Renal cortex interstitium (tissue), 15 donors: ENCODE measurements at places on chromosomes 3 and 15. TPM values are rescaled to one million over a fixed set of nuclear protein-coding genes. Genes with fewer than 3 reads are reported as not detected.

- no peak for DNase-seq
Observed at GRCh38 chr3:10928407-10928960, 64.1 kb upstream of the SLC6A1 start.

The GOLGA6L4 gene
- polyA plus RNA-seq = 33.3 TPM

- DNase-seq = no peak
Observed at GRCh38 chr3:14525685-14526631, 14.2 kb downstream of the GRIP2 start.

- DNase-seq = no peak
Observed at GRCh38 chr3:184538666-184539431, 22.7 kb upstream of the EPHB3 start.

DNA sequence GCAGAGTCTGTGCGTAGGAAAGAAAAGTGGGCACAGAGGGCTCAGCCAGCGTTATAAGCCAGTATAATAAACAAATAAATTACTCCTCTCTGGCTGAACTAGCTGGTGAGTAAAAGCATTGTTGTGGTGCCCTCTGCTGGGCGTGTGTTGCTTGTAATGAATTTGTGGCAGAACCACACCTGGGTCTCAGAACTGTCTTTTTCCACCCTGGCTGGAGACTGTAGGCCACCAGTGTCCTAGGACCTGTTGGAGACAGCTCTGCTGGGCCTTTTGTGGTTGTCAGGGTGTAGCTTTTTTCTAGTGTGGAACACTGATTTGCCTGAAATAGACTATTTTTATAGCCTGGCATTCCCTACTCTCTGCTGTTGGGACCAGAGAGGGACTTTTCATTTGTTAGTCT is 130.5 kb upstream of the EIF1B start:
- DNase-seq = peak; percentile 59

- no peak for DNase-seq
Observed at GRCh38 chr3:78919021-78919755, 848.6 kb downstream of the ROBO1 start.

DNA sequence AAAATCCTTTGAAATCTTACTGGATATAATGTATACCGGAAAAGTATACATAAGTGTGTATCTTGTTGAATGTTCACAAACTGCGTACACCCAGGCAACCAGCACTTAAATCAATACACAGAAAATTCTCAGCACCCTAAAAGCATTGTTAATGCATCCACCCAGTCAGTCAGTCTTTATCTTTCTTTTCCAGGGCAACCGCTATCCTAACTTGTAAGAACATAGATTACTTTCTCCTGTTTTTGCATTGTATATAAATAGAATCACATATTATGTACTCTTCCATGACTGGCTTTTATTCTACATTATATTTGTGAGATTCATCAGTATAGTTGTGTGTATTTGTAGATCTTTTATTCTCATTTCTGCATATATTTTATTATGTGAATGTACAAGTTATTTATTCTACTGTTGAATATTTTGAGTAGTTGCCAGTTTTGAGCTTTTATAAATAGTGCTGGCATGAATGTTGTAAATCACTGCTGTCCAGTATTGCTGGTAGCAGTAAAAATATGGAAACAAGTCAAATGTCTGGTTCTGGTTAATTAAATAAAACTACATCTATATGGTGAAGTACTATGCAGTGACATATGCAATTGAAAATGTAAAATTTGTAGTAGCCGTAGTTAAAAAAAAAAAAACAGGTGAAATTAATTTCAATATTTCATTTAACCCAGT is 62.1 kb downstream of the PDCD6IP start:
- DNase-seq = no peak

The CACNA2D3 gene
- polyA plus RNA-seq = 1.7 TPM
